ENCODE measurements at places on chromosomes 16 and 17.
A peak's percentile ranks its signal among the peaks of the same experiment; 100 is the strongest.

DNA sequence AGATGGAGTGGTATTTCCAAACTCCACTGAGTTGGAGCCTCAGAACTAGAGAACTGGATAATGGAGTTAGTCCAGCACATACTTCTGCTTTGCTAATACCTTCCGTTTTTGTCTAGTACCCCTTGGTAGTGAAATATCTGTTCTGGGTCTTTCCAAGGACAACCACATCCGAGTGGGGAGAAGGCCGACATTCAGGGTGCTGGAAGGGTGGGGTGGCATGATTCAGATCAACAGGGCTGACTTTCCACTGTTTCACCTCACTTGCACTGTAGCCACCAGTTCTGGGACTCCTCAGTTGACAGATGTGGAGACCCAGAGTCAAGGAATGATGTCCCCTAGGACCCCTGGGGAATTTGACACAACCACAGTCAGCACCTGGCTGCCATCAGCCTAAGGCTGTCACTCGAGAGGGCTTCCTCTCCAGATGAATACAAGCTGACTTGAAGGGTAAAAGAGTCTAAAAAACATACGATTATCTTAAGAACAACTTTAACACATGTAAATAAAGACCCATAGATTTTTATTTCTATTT is 84.8 kb upstream of the HNF1B start:
- no peak for DNase-seq

DNA sequence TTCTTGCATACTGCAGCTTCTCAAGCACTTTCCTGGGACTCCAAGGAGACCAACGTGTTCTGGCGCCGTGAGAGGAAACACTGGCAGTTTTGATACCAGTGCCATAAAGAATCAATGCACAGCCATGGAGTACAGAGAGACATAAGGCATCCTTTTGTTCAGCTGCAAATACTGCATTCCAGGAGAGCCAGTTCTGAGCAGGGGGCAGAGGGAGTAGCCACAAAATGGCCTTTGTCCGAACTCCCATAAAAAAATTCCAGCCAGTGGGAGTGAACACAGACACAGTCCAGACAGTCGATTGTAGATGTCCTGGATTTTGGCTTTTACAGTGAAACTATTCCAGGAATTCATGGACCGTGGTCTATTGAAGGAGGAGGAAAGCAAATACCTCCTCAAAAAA is 36.2 kb upstream of the TEKT3 start:
- DNase-seq: peak; percentile 21

- peak; percentile 60 for DNase-seq
These were observed 441.9 kb downstream of the CDH13 start for GRCh38 chr16:83068686-83069085.

GRCh38 chr16:67968400-67969253 is at the start of gene SLC12A4:
Gene SLC12A4 (minus strand): TSS chr16:67968637. CDS start chr16:67968553, 84 bp downstream.
- DNase-seq: peak; percentile 70

DNA sequence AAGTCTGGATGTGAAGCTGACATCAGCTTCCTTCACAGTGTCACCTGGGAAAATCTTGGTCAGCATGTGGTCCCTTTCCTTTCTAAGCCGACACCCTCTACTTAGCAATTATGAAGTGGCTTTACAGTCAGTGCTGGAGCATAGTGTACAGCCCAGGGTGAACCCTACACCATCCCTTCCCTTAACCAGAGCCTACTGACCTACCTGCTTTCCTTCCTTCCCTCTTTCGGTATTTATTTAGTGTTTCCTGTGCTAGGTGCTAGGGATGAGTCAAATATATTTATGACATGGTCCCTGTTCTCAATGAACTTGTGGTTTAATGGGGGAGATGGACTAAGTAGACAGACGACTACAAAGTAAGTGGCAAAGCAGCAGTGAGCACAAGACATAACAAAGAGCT is 77.5 kb downstream of the CDK5R1 start:
- DNase-seq: no peak

GRCh38 chr17:5706577-5707210 is 122.4 kb upstream of the NLRP1 start:
- DNase-seq: peak; percentile 58

- peak; percentile 13 for DNase-seq
These were observed at the start of gene ADAP2 for GRCh38 chr17:30921544-30922196. Gene ADAP2 (plus strand): TSS chr17:30921945. CDS start chr17:30922015, 70 bp downstream.

GRCh38 chr17:63382826-63383225 is 63.3 kb downstream of the CYB561 start:
- DNase-seq: peak; percentile 52

GRCh38 chr16:84086341-84086740 is 30.4 kb downstream of the MBTPS1 start:
- DNase-seq: no peak

DNA sequence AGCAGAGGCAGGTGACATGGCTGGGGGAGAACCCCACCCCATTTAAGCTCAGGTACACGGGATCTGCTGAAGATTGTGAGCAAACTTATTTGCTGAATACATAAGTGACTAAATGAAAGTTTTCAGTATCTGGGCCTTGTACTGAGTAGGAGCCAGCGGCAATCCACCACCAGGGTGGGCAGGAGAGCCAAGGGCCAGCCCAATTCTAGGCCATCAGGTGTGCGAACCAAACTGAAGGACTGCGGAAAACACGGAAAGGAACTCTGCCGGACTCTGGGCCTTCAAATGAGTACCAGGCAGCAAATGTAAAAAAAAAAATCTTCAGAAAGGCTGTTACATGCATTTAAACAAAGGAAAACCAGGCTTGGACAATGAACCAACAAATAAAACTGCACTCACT is 19.7 kb downstream of the ARHGAP17 start:
- DNase-seq: no peak

- no peak for DNase-seq
These were observed 2.0 kb upstream of the SLC6A4 start for GRCh38 chr17:30237296-30238002.

GRCh38 chr16:68379472-68380347 is 68.6 kb downstream of the SMPD3 start:
- DNase-seq: no peak

- DNase-seq: no peak
These were observed 54.3 kb upstream of the CDC42EP4 start for GRCh38 chr17:73365906-73366623.

DNA sequence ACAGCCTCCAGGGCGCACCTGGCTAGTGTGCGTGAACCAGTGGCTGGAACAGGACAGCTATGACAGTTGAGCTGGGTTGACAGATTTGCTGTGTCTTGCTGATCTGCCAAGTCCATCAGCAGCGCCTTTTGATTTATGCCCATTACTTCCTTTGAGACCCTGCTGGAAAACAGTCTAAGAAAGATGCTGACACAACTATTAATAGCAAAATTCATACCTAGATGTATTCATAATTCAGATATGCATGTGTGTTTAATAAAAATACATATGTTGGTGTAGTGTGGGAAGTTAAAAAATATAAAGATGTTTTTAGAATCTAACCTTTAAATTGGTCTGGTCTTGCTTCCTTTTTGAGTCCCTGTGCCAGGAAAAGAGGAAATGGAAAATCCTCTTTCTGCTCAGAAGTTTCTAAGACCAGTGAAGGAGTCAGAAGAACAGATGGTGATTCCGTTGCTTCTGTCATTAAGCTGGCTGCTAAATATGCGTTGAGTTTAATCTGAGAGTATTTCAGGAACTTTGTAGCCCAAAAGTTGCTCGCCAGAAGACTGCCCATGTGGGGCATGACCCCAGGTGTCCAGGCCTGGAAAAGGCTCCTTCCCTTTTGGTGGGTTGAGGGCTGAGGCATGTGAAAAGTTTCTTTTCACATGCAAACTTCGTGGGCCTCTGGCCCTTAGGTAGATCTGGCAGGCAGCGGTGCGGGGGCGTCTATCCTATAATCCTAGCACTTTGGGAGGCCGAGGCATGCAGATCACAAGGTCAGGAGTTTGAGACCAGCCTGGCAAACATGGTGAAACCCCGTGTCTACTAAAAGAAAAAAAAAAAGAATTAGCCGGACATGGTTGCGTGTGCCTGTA is 40.0 kb upstream of the ENDOV start:
- no peak for DNase-seq

DNA sequence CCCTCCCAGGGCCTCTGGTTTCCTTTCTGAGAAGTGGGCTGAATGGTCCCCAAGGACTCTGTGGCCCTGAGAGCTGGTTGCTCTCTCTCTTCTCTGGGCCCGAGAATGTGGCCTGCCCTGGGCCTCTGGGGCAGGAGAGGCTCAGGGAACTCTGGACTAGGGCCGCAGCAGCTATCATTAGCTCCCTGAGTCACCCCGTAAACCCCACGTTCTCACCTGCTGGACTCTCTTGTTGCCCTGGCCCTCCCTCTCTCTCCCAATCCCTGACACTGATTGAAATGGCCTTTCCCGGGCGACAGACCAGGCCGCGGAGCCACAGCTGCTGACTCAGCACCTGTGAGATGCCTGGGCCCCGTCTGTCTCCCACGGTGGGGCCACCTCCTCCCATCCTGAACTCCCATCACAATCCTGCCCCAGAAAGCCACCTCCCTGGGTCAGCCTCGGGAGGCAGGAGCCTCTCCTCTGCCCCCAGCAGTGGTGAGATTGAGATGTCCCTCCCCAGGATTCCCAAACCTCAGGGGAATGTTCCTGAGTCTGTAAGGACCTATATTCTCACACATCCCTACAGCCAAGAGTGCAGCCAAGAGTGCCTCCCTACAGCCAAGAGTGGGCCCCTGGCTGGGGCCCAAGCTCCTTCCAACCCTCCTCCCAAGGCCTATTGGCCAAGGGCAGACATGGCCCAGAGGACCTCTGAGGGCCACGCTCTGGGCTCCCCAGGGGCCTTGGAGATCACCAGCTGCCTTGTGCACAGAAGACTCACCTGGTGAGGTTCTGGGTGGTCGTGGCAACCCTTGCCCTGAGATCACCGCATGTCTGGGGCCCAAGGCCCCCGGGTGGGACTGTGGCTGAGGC is 470 bp downstream of the TRPV3 start:
- DNase-seq: no peak

- DNase-seq: peak; percentile 21
These were observed 338.0 kb downstream of the WWOX start for GRCh38 chr16:78437352-78437968.

DNA sequence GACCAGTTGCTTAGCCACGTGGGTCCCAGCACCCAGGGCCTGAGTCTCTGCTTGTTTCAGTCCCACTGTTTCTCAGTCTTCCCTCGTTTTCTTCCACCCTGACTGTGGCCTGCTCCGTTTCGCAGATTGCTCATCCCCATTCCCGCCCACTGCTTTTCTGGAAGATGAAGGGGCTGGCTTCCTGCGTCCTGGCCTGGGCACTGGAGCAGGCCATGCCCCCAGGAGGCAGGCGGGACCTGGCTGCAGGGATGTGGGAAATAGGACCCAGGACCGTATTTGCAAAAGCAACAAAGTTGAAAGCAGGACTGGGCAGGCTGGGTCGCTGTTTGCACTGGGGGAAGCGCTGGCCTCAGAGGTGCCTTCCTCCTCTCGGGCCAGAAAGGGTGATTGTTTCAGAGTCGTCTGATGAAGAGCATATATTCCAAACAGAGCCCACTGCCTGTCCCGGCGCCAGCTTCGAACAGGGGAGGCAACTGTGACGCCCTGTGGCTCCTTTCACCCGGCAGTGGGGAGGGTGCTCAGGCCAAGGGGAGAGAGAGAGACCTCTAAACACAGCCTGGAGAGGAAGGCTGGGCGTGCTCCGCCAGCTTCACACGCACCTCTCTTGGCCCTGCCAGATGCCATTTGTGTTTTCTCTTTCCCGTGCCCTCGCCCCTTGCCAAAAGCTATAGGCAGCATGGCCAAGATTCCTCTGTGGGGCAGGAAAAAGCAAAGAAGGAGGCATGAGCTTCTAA is 108.6 kb downstream of the CMIP start:
- DNase-seq: no peak

GRCh38 chr17:65166787-65167186 is 29.6 kb downstream of the RGS9 start:
- DNase-seq: no peak

- DNase-seq: peak; percentile 95
These were observed 45.8 kb upstream of the PVALEF start for GRCh38 chr17:81119223-81120148.

DNA sequence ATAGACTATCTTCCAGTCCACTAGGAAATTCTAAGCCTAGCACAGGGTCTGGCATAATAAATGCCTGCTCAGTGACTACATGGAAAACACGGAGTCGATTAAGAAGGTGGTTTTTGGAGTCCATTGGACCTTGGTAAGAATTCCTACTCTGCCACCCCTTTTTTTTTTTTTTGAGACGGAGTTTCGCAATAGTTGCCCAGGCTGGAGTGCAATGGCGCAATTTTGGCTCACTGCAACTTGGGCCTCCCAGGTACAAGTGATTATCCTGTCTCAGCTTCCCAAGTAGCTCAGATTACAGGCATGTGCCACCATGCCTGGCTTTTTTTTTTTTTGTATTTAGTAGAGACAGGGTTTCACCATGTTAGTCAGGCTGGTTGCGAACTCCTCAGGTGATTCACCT is 123.2 kb downstream of the HS3ST2 start:
- DNase-seq: no peak

- DNase-seq: no peak
These were observed 100.1 kb upstream of the GRIN2A start for GRCh38 chr16:10282367-10282766.

DNA sequence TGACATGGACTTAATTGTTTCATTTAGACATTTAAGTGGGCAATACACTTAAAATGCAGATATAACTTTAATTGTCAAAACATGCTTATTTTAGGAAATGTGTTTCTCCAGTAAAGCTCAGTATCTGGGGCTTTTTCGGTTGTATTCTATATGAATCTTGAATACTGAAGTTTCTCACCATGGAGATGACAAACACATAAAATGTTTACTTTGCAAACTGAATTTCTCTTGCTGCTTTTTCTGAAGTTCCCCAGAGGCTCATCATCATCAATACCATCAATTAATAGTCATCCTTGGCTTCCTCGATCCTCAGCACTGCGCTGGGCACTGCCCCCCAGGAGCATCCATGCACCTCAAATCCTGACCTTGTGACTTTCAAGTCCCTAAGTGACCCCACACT is 227.3 kb downstream of the WWOX start:
- DNase-seq: no peak

GRCh38 chr16:64715624-64716023 is 406.2 kb downstream of the CDH11 start:
- no peak for DNase-seq

- DNase-seq: peak; percentile 35
These were observed 1026.8 kb downstream of the CDH11 start for GRCh38 chr16:64094992-64095634.

DNA sequence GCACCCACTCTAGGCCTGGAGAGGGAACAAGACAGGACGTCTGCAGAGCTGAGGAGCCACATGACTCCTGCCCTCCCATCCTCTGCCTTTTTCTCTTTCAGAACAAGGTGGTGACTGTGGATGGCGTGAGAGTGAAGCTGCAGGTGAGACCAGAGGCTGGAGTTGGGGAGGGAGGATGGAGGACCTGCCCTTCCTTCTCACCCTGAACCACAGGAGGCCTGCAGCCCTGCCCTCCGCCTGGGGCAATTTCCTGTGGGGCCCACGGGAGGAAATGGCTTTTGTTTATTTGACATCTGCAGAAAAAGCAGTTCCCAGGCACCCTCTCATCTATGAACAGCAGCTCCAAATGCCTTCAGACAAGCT is 5.1 kb downstream of the RAB37 start:
- DNase-seq: no peak

- no peak for DNase-seq
These were observed 26.3 kb upstream of the CBX4 start for GRCh38 chr17:79865351-79866210.

GRCh38 chr16:12155235-12155634 is 178.7 kb downstream of the SNX29 start:
- DNase-seq: no peak

- DNase-seq: peak; percentile 47
These were observed 6.7 kb downstream of the ERI2 start for GRCh38 chr16:20799599-20799998.
